Stimulated activated CD4-positive, alpha-beta T cell treated with anti-CD3 and anti-CD28 coated beads, Interleukin-2, amount 100 ng/mL, for 48 hours (primary cell): ENCODE measurements at places on chromosomes 6 and 20.

DNA sequence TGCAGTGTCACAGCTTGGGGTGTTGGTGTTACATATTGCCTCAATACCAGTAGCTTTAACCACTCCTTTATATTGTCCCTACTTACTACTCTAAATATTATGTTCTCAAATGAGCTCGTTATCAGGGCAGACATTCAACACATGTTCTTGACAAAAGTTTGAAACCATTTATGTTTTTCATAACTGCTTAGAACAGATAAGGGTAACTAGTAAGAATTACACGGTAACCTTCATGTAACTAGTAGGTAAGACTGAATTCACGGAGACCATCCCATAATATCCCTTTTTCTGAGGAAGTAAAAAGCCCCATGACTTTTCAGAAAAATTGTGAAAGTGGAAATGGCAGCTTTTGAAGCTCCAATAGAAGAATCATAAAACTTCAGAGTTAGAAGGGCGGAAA, 59.6 kb upstream of the CENPW start:
- DNase-seq: no peak

GRCh38 chr6:163001330-163001729, 273.6 kb downstream of the PACRG start:
- DNase-seq: no peak

DNA sequence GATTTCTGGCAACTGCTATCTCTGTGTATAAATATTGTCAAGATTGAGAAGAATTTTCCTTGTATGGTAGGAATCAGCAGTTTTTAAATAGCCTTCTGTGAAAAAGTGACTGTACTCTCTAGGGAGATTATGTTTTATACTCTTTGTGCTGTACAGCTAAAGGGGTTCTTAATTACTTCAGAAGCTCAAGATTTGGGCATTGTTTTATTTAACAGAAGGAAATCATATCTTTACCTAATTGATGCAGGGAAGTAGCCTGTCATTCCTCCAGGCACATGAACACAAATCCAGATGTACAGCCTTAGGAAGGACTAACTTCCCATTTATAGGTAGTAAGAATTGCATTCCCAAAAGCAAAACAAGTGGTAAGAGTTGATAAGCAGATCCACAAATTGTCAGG, 1.3 kb downstream of the CALHM5 start:
- no peak for DNase-seq

- no peak for DNase-seq
These were observed 123.3 kb upstream of the COL21A1 start for GRCh38 chr6:56370561-56371211.

DNA sequence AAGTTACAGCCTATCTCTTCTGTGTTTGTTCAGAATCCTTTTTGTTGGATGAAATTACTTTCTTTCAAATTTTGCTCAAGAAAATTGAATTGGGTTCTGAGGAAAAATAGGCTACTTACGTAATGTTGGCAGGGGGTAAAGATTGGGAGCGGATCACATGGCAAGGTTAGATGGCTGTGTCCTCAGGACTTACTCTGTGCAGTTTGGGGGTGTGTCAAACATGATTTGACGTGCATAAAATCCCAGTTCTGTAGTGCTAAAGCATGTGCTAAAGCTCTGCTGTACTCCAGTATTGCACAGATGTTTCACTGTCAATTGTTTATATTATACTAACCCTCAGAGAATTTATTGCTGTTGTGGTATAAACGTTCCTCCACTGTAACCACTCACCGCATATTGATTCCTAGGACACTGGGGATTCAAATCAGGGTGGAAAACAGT, 2.6 kb downstream of the NT5E start:
- DNase-seq: no peak
